ENCODE measurements at places on chromosomes 3 and 15. TPM values are rescaled to one million over a fixed set of nuclear protein-coding genes. Genes with fewer than 3 reads are reported as not detected.

ECE2 gene
- 2.2 TPM for total RNA-seq

NFKBIZ gene
- 2.3 TPM for total RNA-seq

- DNase-seq = no peak
Measured at GRCh38 chr3:129263161-129263910, 13.9 kb downstream of the COPG1 start.

GRCh38 chr3:28132941-28133340, 108.5 kb upstream of the CMC1 start:
- no peak for DNase-seq

DNA sequence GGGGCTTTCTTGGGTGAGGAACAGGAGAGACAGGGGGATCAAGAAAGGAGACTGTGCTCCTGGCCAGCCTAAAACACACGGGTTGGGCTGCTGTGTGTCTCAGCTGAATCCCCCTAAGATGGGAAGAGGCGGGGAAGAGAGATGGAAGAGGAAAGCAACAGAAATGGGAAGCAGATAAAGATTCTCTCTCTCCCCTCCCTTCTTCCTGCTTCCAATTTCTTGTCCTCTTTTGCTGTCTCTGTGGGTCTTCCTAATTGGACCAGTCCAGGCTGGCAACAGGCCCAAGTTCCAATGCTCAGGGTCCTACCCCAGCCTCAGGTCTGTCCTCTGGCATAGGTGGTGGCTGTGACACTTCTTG, 7.1 kb downstream of the ISLR2 start:
- DNase-seq = no peak

GRCh38 chr3:137204409-137204808, 246.6 kb downstream of the IL20RB start:
- DNase-seq = no peak

STAB1 gene
- 14.8 TPM for total RNA-seq

DNA sequence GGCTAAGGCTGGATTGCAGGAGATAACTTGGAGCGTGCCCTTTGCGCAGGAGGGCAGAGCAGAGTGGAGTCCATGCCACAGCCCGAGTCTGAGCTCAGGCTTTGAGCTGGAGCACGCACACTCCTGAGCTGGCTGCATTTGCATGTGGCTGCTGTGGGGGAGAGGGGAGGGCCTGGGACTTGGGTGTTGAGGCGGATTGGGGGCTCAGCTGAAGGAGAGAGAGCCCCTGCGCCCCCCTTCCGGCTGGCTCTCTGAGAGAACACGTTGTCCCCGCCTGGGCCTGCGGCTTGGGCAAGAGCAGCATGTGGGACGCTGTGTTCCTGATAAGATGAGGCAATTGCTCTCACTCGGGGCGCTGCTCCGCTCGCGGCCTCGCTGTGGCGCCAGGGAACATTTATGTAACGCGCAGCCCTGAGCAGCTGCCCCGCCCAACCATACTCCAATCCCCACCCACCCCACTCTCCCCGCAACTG, 39.1 kb downstream of the KLF13 start:
- DNase-seq = peak; percentile 94

- DNase-seq = no peak
Measured at GRCh38 chr3:73498764-73499622, 125.7 kb downstream of the PDZRN3 start.

DNA sequence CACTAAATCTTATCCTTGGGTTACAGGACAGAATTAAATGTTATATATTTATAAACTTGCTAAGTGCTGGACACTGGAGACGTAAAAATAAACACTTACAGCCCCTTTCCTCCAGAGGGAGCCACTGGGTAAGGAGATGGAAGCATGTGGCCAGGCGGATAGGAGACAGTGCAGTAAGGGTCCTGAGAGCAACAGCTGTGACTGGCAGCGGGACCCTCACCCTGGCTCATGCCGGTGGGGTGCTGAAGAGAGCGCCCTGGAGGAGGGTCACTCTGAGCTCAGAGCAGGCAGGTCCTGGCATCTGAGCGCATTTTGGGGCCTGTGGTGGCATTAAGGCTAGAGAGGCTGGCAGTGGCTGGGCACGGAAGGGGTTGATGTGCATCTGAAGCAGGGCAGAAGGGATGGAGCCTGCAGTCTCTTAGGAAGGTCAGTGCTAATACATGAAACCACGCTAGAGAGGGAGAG, 16.0 kb downstream of the SEC61A1 start:
- no peak for DNase-seq

All from occipital lobe (tissue), 3 donors.